ENCODE measurements at places on chromosomes 11 and 22.

DNA sequence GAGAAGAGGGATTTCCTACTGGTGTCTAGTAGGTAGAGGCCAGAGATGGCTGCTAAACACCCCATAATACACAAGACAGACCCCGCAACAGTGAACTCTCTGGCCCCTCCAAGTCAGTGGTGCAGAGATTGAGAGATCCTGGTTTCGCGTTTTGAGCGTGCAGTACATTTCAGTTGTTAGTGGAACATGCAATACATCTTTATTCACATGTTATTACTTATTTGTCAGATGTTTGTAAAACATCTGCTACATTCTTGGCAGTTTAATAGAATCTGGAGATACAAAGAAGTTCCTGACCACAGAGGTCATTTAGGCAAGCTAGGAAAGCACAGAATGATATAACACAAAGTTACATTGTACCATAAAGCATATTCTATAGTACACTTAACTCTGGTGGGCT, 41.5 kb downstream of the ST3GAL4 start:
- DNase-seq = no peak

DNA sequence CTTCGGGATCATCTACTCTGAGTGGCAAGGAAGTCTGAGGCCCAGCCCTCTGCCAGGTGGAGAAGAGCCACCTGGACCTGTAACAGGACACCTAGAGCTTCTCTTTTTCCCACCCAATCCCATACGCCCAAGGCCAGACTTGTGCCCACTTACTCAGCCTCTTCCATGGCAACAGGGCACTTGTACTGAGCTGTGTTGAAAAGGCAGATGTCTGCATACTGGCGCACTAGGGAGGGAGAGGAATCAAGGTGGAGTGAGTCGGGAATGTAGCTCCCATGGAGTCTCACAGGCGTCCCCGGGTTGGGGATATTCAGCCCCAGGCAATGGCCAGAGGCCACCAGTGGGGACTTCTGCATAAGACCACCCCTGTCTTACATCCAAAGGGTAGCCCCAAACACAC, 36.1 kb downstream of the TPBGL start:
- no peak for DNase-seq

- no peak for DNase-seq
These were observed 245.8 kb downstream of the JRKL start for GRCh38 chr11:96635655-96636054.

GRCh38 chr11:122138744-122139594, 23.0 kb upstream of the BLID start:
- no peak for DNase-seq

GRCh38 chr11:97254790-97255189, 865.0 kb downstream of the JRKL start:
- no peak for DNase-seq

- DNase-seq = no peak
These were observed 4.3 kb upstream of the FADS3 start for GRCh38 chr11:61895718-61896059.

- no peak for DNase-seq
These were observed 52.5 kb downstream of the FAR1 start for GRCh38 chr11:13720940-13721339.

DNA sequence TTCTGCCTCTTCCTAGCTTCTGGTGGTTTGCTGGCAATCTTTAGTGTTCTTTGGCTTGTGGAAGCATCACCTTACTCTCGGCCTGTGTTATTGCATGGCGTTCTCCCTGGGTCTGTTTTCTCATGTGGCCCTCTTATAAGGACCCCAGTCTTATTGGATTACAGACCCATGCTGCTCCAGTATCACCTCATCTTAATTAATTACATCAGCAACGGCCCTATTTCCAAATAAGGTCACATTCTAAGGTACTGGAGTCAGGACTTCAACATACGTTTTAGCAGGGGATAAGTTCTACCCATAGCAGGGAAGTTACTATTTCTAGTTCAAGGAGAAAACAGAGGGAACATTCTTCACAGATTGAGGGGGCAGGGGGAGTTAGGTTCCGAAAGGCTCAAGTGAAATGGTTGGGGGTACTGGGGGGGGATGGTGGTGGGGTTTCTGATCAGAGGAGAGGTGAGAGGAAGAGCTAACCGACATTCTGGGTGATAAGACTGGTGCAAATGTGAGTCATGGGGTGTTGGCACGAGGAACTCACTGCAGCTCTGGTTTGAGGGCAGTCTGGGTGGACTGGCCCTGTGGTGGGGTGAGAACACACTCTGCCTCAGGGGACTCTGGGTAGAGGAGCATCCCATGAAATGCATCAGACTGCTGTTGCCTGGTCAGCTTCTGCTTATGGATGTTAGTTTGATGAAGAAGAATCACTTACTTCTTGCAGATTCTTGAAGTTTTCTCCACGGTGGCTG, 51.5 kb upstream of the ZBED5 start:
- no peak for DNase-seq

DNA sequence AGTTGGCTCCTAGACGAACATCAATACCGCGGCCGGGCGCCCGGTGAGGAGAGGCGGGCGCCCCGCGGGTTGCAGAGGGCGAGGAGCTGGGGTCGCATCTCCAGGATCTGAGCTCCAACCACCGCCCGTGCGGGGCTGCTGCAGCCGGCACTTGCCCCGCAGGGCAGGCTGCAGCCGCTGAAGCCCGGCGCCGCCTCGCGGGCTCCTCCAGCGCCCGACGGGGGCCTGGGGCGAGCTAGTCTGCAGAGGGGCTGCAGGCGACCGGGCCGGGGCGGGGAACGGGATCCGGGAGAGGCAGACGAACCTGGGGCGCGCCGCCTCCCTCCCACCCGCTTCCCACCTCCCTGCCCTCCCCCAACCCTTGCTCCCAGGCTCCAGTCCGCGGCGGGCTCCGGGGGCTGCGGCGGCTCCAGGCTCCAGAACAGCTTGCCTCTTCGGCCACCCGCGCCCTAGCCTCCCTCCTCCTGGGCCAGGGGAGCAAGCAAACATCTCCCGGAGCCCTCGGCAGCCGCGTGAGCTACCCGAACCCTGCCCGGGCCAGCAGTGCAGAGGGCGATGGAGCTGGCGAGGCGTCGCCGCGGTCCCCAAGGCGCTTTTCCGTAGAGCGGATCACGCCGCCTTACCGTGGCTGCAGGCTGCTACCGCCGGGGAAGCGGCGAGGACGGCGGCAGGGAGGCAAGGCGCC, 802 bp downstream of the TENM4 start:
- no peak for DNase-seq

DNA sequence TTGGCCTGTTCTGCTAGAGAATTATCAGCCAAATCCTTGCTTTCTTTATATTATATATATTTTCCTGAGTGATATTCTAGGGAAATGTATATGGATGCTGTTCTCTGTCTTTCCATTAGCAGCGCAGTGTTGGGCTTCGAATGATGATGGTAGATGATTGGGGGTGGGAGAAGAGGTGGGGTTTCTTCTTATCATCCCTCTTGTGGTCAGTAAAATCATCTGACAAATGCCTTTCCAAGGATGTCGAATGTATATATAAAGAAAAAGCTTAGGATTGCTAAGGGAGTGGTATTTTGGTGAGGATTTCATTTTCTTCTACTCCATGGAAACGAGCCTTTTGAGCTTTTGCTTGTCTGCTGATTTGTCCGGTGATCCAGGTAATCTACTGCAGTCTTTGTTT, 48.9 kb downstream of the ARHGEF12 start:
- DNase-seq = no peak

- DNase-seq = no peak
These were observed 115.2 kb upstream of the IGLL5 start for GRCh38 chr22:22772396-22772795.

DNA sequence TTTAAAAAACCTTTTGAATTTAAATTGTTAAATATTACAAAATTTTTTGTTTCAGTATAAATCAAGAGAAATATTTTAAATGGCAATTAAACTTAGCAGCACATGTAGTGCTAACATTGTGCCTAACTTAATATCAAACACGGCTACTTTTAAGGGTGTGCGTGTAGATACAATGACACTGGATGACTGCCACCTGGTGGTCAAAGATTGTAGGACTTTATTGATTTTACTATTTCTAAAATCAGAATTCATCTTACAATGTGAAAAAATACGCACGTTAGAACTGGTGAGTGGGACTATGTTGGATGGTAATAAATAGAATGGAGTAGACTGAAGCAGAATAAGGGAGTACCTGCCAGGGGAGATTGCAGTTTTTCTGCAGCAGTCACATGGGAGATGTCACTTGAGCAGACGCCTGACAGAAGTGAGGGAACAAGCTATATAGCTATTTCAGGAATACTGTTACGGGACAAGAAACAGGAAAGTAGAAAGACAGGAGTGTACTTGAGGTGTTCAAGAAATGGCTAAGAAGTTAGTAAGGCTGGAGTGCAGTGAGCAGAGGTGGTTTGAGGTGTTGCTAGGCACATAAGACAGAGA, 52.9 kb downstream of the UVRAG start:
- DNase-seq = peak; percentile 24

GRCh38 chr11:39374963-39375698, 2084.3 kb downstream of the LRRC4C start:
- DNase-seq = peak; percentile 3

DNA sequence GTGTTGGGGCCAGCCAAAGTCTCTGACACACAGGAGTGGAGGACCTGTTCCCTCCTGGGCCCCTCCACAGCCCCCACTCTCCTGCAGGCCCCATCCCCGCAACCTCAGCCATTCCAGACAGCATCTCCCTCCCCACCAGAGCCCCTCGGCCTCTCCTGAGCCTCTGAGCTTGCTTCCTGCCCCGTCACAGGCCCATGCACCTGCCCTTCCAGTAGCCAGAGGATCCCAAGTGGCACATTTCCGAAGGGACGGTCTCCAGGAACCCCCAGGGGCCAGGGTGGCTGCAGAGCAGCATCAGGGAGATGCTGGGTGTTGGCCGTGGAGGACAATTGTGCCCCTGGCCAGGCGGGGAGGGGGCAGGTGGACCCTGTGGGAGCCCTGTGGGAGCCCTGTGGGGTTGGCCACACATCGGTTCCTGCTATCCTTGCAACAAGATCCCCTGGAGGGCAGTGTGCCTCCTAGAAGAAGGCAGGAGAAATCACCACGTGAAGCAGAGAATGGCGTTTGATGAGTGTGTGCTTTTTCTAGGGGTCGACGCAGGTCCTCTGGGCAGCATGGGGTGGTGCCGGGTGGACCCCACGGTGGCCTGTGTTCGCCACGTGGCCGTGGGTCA, 45.3 kb upstream of the PPARA start:
- DNase-seq = no peak

DNA sequence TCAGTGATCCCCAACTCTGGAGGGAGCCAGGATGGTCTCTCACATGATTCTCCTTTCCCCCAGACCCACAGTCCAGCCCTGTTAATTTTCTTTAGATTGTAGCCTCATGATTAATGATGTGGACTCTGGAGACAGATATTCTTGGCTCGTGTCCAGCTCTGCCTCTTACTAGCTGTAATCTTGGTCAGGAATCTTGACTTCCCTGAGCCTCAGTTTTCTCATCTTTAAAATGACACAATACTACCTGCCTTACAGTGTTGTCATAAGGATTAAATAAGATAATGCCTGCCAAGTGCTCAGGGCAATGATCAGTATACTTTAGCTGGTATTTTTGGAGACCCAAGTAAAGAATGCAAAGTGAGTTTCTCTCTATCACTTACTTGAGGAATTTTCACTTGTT, 60.0 kb downstream of the SPECC1L start:
- DNase-seq = no peak

DNA sequence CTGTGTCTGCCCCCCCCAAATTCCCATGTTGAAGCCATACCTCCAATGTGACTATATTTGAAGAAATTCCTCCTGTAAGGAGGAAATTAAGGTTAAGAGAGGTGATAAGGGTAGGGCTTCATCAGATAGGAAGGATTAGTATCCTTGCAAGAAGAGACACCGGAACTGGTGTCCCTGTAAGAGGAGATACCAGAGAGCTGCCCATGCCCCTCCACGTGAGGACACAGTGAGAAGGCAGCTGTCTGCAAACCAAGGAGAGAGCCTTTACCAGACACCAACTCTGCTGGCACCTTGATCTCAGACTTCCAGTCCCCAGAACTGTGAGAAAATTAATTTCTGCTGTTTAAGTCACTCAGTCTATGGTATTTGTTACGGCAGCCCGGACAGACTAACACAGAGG, 109.3 kb downstream of the ARFGAP2 start:
- DNase-seq = no peak

DNA sequence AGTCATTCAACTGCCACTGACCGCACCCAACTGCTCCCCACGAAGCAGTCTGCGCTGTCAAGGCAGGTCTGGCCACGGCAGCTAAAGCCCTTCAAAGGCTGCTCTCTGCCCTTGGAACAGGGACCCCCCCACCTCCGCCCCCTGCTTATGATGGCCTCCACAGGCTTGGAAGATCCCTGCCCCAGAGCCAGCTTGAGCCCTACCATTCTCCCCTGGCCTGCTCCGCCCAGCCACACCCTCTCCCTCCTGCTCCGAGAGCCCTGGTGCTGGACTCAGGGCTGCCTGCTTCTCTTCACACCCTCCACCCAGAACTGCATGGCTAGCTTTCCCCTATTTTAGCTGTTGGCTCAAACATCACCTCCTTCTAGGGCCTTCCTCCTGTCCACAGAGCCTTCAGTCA, 19.0 kb downstream of the ZMAT5 start:
- DNase-seq = no peak

GRCh38 chr11:129739339-129739738, 76.3 kb upstream of the TMEM45B start:
- DNase-seq = no peak

DNA sequence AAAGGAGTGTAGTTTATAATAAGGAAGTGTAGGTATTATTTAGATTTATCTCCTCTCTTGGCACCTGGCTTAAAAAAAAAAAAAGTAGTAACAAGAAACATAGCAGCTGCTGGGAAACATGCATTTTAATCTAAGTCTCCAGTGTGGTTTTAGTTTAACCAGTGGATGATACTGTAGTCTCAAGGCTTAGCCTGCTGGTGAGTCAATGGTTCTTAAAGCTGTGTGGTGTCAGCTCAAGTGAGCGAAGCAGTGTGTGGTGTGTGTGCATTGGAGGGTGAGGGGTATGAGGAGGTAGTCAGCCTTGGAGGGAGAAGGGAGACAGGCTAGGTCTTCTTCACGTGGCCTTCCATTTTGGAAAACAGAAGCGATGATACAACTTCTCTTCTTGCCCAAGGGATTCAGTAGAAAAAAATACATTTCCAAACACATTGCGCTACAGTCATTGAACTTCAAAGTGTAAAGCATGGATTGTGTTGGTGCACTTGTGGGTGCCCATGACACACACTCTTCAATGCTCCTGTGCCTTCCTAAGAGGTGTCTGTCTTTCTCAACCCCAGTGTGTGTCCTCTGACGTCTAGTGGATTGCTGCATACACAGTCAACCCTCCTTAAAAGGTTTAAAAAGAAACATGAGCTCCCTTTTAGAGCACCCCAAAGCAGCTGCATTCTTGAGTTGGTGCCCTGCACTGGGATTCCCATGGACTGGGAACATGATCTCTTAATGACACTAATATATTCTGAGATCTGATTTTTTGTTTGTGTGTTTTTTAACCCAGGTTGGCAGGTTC, 40.1 kb downstream of the ZBTB16 start:
- DNase-seq = no peak

DNA sequence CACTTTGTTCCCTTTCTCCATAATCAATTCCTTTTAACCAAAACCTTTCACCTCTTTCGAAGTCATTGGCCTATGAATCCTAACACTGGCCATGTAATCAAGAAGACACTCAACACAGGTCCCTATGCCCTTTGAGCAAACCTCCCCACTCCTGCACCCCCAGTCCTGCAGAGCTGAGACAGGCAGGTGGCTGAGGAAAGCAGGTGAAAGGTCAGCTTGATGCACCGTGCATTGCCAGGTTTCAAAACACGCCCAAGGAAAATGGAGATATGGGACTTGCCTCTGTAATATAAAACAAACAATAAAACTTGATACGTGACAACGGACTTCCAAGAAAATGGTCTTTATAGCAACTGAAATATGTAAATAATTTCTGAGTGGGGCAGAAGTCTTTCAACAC, 10.6 kb downstream of the CPT1A start:
- no peak for DNase-seq
